NAMALWA (cell line): ENCODE measurements at places on chromosomes 7 and 10.

- DNase-seq = no peak
Measured at GRCh38 chr10:118986815-118987790, 42.4 kb upstream of the NANOS1 start.

GRCh38 chr7:154899862-154900261 is 103.1 kb downstream of the PAXIP1 start:
- no peak for DNase-seq

GRCh38 chr10:102776779-102777456 is 33.2 kb downstream of the WBP1L start:
- no peak for DNase-seq

- no peak for DNase-seq
Measured at GRCh38 chr10:23351926-23352519, 7.4 kb upstream of the C10orf67 start.

- no peak for DNase-seq
Measured at GRCh38 chr7:42161110-42161509, 75.9 kb downstream of the GLI3 start.
